ENCODE measurements at places on chromosomes 16 and 17. TPM values are rescaled to one million over a fixed set of nuclear protein-coding genes. Genes with fewer than 3 reads are reported as not detected.

The TBC1D3H gene
- total RNA-seq, result not detected

The SGCA gene
- total RNA-seq, result 0.37 TPM

DNA sequence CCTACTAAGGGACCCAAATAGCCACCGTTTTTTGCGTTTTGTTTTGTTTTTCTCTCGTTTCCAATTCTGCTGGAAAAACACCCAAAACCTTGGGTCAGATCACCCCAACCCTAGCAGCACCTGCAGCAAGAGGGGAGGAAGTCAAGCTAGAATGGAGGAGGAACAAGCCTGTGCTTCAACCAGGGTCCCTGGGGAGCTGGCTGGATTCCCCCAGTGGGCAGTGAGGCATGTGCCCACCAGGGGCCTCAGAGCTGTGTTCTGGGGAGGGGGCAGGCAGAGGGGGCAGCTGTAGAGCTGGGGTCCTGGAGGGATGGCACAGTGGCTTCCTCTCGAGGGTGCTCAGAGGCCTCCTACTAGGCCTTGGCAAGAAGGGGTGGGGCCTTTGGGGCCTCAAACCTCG lies 6.5 kb downstream of the CD79B start:
- no peak overlapping the region for H3K27ac ChIP-seq
- no peak overlapping the region for H3K4me3 ChIP-seq
- H3K27me3 ChIP-seq, result no peaks in the 10 kb centered on the region
- no peak for DNase-seq

GRCh38 chr17:47717979-47718621 lies 14.9 kb upstream of the TBX21 start:
- no peak overlapping the region for H3K4me3 ChIP-seq
- H3K36me3 ChIP-seq, result no peaks in the 10 kb centered on the region
- no peak overlapping the region for H3K27ac ChIP-seq
- no peak for DNase-seq

DNA sequence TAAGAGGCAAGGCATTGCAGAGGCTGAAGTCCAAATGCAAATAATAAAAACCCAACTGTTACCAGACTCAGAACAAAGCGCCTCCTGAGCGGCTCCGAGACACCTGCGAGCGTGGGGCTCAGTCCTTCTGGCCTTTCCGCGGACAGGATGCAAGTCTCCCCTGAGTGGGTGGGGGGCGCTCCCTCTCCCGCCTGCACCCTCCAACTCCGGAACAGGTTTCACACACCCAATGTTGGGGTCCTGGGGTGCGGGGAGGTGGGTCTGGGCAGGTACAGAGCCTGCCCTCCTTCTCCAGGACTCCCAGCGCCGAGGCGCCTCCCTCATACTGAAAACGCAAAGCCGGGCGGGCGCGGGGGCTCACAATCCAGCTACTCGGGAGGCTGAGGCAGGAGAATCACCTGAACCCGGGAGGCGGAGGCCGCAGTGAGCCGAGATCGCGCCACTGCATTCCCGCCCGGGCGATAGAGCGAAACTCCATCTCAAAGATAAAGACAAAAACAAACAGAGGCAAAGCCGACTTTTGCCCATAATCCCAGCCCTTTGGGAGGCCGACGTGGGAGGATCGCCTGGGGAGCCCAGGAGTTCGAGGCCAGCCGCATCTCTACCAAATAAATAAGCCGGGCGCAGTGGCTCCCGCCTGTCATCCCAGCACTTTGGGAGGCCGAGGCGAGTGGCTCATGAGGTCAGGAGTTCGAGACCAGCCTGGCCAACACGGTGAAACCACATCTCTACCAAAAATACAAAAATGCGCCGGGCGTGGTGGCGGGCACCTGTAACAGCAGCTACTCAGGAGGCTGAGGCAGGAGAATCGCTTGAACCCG lies 893 bp downstream of the GINS2 start:
- DNase-seq, result no peak
- peak overlapping the region; percentile 52 for H3K27ac ChIP-seq
- peak overlapping the region; percentile 63 for H3K4me3 ChIP-seq
- 0 out of 2 replicates have a peak, but pooled peaks cover 5% of the 10 kb centered on the region for H3K36me3 ChIP-seq
- H3K27me3 ChIP-seq, result no peaks in the 10 kb centered on the region
- H3K4me1 ChIP-seq, result peaks cover 14% of the 10 kb centered on the region

The ITGAL gene
- 1.4 TPM for total RNA-seq

DNA sequence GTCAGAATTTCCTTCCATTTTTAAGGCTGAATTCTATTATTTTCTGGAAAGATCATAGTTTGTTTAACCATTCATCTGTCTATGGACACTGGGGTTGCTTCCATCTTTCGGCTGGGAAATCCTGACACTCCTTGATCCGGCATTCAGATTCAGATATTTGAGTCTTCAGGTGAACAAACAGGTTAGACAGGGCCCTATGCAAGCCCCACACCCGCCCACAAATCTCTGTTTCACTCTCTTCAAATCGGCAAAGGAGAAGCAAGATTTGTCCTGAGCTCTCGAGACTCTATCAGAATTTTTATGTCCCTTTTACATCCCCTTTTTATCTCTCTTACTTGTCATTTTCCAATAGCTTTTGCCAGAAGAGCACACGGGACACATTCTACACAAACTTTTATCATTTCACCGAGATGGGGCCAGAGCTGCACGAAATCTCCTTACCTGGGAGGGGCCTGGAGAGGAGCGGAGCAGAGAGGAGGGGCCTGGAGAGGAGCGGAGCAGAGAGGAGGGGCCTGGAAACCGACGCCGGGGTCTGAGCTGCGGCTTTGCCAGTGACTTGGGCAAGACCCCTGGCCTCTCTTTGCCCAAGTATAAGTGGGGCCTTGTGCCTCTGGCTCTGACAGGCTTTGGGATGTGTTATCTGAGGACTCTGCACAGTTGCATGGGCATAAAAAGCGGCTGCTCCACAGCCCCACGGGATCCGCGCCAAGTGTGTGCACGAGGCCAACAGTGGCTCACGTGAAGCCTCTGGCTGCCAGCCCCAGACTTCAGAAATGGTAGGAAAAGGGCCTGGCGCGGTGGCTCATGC lies 54.3 kb upstream of the RBFOX3 start:
- peak overlapping the region; percentile 32 for H3K4me3 ChIP-seq
- peaks cover 16% of the 10 kb centered on the region for H3K4me1 ChIP-seq
- H3K36me3 ChIP-seq, result no peaks in the 10 kb centered on the region
- peaks cover 8% of the 10 kb centered on the region for H3K27me3 ChIP-seq

The SHISA6 gene
- total RNA-seq, result not detected

- H3K4me1 ChIP-seq, result no peaks in the 10 kb centered on the region
- no peaks in the 10 kb centered on the region for H3K36me3 ChIP-seq
- no peak overlapping the region for H3K4me3 ChIP-seq
- DNase-seq, result no peak
- H3K27me3 ChIP-seq, result no peaks in the 10 kb centered on the region
- no peak overlapping the region for H3K27ac ChIP-seq
These were observed 819.2 kb upstream of the EEF2KMT start for GRCh38 chr16:5916711-5917191.

The CANT1 gene
- 97.1 TPM for total RNA-seq

DNA sequence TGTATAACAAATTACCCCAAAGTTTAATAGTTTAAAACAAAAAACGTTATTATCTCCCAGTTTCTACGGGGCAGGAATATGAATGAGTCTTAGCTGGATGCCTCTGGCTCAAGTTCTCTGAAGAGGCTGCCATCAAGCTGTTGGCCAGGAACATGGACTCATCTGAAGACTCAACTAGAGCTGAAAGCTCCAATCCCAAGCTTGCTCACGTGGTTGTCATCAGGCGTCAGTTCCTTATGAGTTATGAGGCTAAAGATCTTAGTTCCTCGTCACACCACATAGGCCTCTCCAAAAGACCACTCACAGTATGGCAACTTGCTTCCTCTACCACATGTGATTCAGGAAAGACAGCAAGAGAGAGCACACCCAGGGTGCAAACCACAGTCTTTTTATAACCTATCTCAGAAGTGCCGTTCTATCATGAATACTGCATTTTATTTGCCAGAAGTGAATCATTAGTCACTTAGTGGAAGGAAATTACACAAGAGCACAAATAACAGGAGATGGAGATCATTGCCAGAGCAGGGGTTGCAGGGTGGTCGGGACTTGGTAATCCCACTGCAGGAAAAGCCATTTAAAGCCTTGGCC lies 48.7 kb upstream of the NLK start:
- peaks cover 21% of the 10 kb centered on the region for H3K27me3 ChIP-seq
- no peak for DNase-seq
- no peaks in the 10 kb centered on the region for H3K36me3 ChIP-seq
- H3K4me3 ChIP-seq, result no peak overlapping the region
- H3K4me1 ChIP-seq, result peaks cover 2% of the 10 kb centered on the region

DNA sequence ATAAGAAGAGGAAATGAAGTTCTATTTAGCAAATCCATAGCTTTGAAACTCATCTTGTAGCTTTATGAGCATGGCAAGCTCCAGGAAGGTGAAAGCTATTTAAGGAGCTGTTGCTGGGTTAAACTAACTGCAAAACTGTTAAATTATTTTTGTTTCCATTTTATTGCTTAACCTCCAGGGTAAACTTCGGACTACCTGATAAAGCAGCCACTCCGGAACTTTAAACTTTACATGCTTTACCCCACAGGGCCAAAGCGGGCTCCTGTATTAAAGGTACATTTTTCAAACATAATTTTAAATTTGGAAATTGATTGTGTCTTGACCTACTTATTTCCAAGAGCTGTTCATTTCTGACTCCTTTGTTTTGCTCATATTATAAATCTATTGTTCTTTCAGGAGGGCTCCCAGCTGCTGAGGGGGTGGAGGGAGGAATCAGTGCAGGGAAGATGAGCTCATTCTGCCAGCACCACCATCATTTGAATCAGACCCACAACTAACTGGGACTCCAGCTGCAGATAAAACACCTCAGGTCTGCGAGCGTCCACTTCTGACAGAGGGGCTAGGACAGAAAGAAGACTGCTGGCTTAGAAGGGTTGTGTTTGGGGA lies 157.9 kb downstream of the IRX3 start:
- H3K36me3 ChIP-seq, result no peaks in the 10 kb centered on the region
- no peak overlapping the region for H3K4me3 ChIP-seq
- no peaks in the 10 kb centered on the region for H3K4me1 ChIP-seq

GRCh38 chr16:23131036-23131435 lies 18.2 kb downstream of the USP31 start:
- no peak overlapping the region for H3K27ac ChIP-seq
- DNase-seq, result no peak
- no peaks in the 10 kb centered on the region for H3K36me3 ChIP-seq
- H3K4me3 ChIP-seq, result no peak overlapping the region
- H3K27me3 ChIP-seq, result no peaks in the 10 kb centered on the region
- no peaks in the 10 kb centered on the region for H3K4me1 ChIP-seq

DNA sequence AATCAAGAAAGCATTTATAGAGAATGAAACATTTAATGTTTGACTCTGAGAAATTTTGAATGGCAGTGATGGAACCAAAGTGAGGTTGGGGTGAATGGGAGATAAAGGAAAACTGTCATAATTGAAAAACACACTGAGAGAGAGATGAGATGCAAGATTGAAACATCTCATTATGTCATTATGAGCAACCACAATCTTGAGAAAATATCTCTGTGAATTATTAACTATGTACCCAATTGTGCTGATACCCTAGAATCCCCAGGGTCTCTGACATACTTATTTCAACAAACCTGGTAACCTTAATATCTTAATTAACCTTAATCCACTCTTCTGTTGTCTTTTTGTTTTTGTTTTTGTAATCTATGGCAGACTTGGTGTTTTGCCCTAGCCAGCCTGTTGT lies 143.5 kb upstream of the HLF start:
- H3K27ac ChIP-seq, result no peak overlapping the region
- H3K4me3 ChIP-seq, result no peak overlapping the region
- H3K36me3 ChIP-seq, result no peaks in the 10 kb centered on the region
- H3K4me1 ChIP-seq, result no peaks in the 10 kb centered on the region
- DNase-seq, result no peak
- H3K27me3 ChIP-seq, result no peaks in the 10 kb centered on the region

DNA sequence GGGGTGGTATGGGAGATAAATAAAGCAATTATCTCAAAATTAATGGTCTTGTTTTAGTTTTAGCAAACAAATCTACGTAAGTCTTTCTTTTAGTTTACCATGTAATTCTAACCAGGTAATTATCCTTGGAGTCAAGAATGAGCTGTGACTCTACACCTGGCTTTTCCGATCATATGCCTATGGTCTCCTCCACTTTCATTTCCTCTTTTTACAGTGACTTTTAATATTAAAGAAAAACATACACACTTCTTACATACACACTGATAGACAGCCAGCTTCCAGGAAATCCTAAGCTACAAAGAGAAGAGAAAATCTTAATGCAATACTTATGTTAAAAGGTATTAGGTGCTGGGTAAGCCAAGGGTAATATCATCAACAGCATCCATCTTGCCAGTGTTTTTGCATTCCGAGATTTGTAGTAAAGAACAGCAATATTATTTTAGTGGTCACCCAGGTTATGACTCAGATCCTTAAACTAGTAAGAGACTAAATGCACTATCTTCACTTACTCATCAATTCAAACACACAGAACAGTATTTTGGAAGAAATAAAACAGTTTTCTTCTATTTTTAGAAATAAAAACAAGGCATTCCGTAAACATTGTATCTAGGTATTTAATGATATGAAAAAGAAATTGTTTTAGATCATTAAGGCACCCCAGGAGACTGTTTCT lies 4.4 kb upstream of the IRX5 start:
- H3K27me3 ChIP-seq, result peaks cover 20% of the 10 kb centered on the region
- H3K36me3 ChIP-seq, result no peaks in the 10 kb centered on the region
- no peak overlapping the region for H3K4me3 ChIP-seq
- H3K4me1 ChIP-seq, result peaks cover 7% of the 10 kb centered on the region
- DNase-seq, result no peak

GRCh38 chr16:27444470-27444869 lies 42.5 kb downstream of the IL21R start:
- H3K4me1 ChIP-seq, result no peaks in the 10 kb centered on the region
- no peaks in the 10 kb centered on the region for H3K27me3 ChIP-seq
- no peak for DNase-seq

DNA sequence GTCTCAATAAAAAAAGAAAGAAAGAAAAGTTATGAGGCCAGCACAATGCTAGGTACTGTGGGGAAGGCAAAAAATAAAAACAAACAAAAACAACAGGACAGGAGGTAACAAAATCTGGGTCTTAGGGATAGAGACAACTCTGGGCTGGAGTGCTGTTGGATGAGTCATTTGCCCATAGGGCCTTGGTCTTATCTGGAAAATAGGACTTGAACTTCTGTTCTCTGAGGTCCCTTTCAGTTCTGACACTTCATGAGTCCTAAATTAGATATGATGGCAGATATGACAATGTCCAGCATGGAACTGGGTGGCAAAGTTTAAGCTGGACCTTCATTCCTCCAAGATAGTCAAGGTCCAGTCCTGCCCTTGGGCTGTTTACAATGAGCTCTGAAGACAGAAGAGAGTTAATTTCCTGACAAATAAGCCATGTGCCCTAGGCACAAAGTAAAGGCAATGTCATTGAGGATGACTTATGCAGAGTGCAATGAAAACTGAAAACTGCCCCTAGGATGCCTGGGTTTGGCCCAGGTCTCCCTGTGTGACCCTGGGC lies 8.9 kb upstream of the HDAC5 start:
- H3K4me3 ChIP-seq, result no peak overlapping the region
- no peaks in the 10 kb centered on the region for H3K36me3 ChIP-seq
- H3K4me1 ChIP-seq, result peaks cover 7% of the 10 kb centered on the region
- DNase-seq, result no peak
- no peak overlapping the region for H3K27ac ChIP-seq
- H3K27me3 ChIP-seq, result no peaks in the 10 kb centered on the region

- H3K36me3 ChIP-seq, result no peaks in the 10 kb centered on the region
- H3K27me3 ChIP-seq, result no peaks in the 10 kb centered on the region
- DNase-seq, result peak; percentile 85
- peak overlapping the region; percentile 39 for H3K27ac ChIP-seq
- H3K4me3 ChIP-seq, result no peak overlapping the region
These were observed 985 bp upstream of the SLFN12 start for GRCh38 chr17:35433075-35433894.
